CD4-positive, CD25-positive, alpha-beta regulatory T cell (primary cell): ENCODE measurements at places on chromosomes 16 and 17. TPM values are rescaled to one million over a fixed set of nuclear protein-coding genes. Genes with fewer than 3 reads are reported as not detected.
A peak's percentile ranks its signal among the peaks of the same experiment; 100 is the strongest.

Gene ODAD4
- not detected for total RNA-seq

DNA sequence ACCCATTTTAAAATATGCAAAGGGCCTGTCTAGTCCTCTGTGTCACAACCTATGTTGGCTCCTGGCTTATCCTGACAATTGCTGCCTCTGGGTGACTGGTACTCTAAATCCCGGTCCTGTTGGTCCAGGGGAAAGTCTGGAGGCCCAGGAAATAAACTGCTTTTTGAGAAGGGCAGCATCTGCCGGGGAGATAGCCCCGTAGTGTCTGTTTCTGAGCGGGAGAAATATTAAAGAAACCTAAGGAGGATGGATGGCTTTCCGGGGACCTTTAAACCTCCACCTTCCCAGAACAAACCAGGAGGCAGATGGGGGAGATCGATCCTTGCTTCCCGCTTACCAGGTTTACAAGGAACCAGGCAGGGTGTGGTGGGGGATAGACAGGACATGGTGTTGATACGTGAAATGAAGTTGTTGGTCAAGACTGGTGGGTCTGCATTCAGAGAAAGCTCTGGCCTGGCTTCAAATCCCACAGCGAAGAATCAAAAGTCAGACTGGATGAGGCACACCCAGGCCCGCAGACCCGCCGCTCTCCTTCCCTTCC is 3.8 kb downstream of the HOXB2 start:
- peaks cover 3% of the 10 kb centered on the region for H3K27me3 ChIP-seq
- H3K36me3 ChIP-seq, result no peaks in the 10 kb centered on the region
- peaks cover 34% of the 10 kb centered on the region for H3K4me1 ChIP-seq
- H3K27ac ChIP-seq, result peak overlapping the region; percentile 86

Gene HS3ST2
- not detected for total RNA-seq

Gene RNF43
- 3.3 TPM for total RNA-seq

- H3K4me3 ChIP-seq, result no peak overlapping the region
- no peak for DNase-seq
- H3K27ac ChIP-seq, result no peak overlapping the region
- H3K36me3 ChIP-seq, result no peaks in the 10 kb centered on the region
- H3K27me3 ChIP-seq, result no peaks in the 10 kb centered on the region
- H3K4me1 ChIP-seq, result no peaks in the 10 kb centered on the region
Measured at GRCh38 chr17:71304498-71305158, 816.2 kb upstream of the SOX9 start.

Gene TM4SF5
- total RNA-seq, result not detected

Gene ITGAX
- total RNA-seq, result 1.9 TPM

Gene PCGF2
- total RNA-seq, result 0.25 TPM

DNA sequence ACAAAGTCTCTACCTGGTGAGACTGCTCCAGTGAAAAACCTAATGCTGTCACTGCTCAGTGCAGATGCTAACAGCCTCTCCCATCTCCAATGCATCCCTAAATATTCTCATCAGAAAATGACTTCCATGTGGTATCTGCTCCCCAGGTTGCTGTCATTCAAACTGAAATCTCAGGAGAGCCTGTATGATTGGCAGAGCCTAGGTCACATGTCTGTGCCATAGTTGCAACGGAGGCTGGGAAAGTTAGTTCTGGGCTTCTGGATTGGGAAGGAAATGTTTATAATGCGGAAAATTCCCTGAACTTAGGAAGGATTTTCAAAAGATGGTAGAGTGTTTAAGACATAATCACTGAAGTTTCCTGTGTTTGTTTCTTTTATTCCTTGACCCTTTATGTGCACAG is 206.4 kb upstream of the ZKSCAN2 start:
- H3K4me3 ChIP-seq, result no peak overlapping the region
- no peak overlapping the region for H3K27ac ChIP-seq
- DNase-seq, result no peak
- no peaks in the 10 kb centered on the region for H3K27me3 ChIP-seq
- no peaks in the 10 kb centered on the region for H3K36me3 ChIP-seq
- no peaks in the 10 kb centered on the region for H3K4me1 ChIP-seq

GRCh38 chr17:27268394-27269085 is 25.4 kb upstream of the WSB1 start:
- H3K27me3 ChIP-seq, result peaks cover 4% of the 10 kb centered on the region
- no peak for DNase-seq
- no peak overlapping the region for H3K4me3 ChIP-seq
- no peaks in the 10 kb centered on the region for H3K36me3 ChIP-seq
- H3K27ac ChIP-seq, result no peak overlapping the region

DNA sequence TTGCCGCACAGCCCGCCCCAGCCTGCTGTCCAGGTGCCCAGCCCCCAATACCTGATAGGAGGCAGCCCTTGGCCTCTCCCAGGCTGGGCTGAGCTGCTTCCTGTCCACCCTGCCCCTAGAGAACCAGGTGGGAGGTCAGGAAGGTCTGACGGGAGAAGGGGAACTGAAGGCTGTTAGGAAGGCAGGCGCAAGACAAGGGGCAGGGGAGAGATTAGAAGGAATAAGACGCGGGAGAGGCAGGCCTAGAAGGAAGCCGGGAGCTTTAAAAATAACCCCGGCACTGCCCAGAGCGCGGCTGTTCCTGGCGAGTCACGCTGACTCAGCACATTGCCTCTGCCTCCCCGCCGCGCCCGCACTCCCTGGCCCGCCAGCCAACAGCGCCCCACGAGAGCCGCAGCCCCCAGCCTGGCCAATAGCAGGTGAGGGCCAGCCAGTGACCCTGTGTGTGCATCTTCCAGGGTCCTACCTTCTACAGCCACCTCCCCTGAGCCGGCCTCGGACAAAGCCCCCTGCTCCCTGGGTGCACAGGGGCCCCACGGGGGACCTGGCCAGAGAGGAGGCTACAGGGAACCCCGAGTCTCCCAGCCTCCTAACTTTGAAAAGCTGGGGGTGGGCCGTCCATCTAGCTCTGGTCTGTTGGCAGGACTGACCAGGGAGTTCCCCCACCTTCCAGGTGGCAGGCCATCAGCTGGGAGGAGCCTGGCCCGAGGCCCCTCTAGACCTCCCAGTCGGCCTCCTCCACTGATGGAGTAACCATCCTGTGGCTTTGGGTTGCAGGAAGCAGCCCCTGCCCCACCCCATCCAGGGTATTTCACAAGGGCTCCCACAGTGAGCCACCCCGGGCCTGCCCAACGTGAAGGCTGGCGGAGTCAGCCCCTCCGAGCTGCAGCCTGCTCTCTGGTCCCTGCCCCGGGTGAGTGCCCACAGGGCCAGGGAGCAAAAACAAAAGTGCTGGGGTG is 4.0 kb downstream of the MAFG start:
- no peak for DNase-seq
- H3K27me3 ChIP-seq, result no peaks in the 10 kb centered on the region
- H3K36me3 ChIP-seq, result no peaks in the 10 kb centered on the region
- H3K27ac ChIP-seq, result no peak overlapping the region

DNA sequence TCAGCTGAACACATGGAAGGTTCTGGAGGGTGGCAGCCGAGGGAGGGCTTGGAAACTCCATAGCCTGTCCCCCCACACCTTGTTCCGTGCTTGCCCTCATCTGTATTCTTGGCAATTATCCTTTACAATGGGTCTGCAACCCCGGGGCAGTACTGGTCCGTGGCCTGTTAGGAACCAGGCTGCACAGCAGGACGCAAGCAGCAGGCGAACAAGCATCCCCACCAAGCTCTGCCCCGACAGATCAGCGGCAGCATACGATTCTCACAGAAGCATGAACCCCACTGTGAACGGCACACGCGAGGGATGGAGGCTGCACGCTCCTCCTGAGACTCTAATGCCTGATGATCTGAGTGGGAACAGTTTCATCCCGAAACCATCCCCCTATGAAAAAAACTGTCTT is 6.2 kb downstream of the WDR45B start:
- H3K4me1 ChIP-seq, result peaks cover 22% of the 10 kb centered on the region
- H3K4me3 ChIP-seq, result no peak overlapping the region
- H3K36me3 ChIP-seq, result peaks cover 40% of the 10 kb centered on the region
- H3K27me3 ChIP-seq, result no peaks in the 10 kb centered on the region

Gene SHBG
- total RNA-seq, result not detected

DNA sequence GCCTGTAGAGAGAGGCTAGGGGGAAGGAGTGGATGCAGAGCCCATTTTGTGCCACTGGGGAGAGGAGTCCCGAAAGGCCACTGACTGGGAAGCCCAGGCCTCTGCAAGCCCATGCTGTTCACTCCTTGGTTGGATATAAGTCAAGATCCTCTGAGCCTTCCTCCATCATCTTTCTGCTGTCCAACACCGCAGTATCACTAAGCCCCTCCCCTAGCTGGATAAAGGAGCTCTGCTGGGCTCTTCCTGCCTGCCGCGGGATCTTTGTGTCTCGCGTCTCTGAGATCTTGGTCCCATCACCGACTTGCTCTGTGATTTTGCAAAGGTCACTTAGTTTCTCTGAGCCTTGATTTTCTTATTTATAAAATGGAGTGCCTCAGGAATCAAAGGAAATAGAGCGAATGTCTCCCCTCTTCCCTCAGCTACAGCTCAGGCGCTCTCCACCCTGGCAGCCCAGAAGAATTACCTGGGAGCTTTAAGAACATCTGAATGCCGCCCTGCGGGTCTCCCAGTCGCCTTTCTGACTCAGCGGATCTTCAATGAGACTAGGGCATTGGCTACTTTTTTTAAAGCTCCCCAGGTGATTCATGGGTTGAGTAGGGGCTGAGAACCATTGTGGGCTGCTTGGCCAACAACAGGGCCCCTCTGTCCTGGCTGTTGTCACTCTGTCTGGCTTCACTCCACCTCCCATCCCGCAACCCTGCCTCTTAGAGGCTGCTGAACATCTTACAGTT is 25.2 kb upstream of the TMEM220 start:
- H3K27me3 ChIP-seq, result no peaks in the 10 kb centered on the region
- no peak overlapping the region for H3K27ac ChIP-seq
- no peak overlapping the region for H3K4me3 ChIP-seq
- no peak for DNase-seq
- no peaks in the 10 kb centered on the region for H3K36me3 ChIP-seq
- no peaks in the 10 kb centered on the region for H3K4me1 ChIP-seq

Gene ZNF385C
- total RNA-seq, result not detected

- no peaks in the 10 kb centered on the region for H3K4me1 ChIP-seq
- no peaks in the 10 kb centered on the region for H3K27me3 ChIP-seq
- H3K36me3 ChIP-seq, result no peaks in the 10 kb centered on the region
Measured at GRCh38 chr17:63150994-63151464, 185.0 kb downstream of the TANC2 start.

DNA sequence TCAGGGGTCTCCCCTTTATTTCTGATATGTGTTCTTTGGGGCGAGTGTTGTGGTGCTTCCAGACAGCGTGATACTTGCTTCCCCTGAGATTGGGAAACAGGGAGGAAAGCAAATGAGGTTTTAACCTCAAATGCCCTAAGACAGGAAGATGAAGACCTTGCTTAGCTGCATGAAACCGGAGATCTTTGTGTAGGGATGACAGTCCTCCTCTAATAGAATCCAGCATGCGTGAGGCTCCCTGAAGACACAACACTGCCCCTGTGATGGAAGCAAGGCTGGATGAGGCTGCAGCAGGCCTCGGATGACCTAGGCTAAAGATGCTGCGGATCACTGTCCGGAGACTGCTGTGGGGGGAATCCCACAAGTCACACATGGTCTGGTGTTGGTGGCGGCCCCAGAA is 491.0 kb downstream of the CDH13 start:
- H3K27ac ChIP-seq, result no peak overlapping the region
- no peak for DNase-seq
- no peaks in the 10 kb centered on the region for H3K36me3 ChIP-seq
- H3K4me3 ChIP-seq, result no peak overlapping the region
- no peaks in the 10 kb centered on the region for H3K4me1 ChIP-seq

DNA sequence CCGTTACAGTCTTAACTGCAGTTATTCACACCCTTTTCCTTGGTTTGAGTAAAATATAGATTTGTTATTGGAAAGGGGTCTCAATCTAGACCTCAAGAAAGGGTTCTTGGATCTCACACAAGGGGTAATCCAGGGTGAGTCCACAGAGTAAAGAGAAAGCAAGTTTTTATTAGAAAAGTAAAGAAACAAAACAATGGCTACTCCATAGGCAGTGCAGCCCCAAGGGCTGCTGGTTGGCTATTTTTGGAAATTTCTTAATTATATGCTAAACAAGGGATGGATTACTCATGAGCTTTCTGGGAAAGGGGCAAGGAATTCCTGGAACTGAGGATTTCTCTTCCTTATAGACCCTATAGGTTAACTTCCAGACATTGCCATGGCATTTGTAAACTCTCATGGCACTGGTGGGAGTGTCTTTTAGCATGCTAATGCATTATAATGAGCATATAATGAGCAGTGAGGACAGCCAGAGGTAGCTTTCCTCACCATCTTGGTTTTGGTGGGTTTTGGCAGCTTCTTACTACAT is 24.5 kb upstream of the MILR1 start:
- no peak for DNase-seq
- peaks cover 3% of the 10 kb centered on the region for H3K27me3 ChIP-seq
- no peak overlapping the region for H3K4me3 ChIP-seq
- no peaks in the 10 kb centered on the region for H3K4me1 ChIP-seq

- no peak overlapping the region for H3K4me3 ChIP-seq
- no peak for DNase-seq
- H3K36me3 ChIP-seq, result peaks cover 52% of the 10 kb centered on the region
- H3K27ac ChIP-seq, result no peak overlapping the region
Measured at GRCh38 chr16:56370185-56370874, 55.0 kb downstream of the AMFR start.

Gene TAT
- not detected for total RNA-seq

- no peak overlapping the region for H3K27ac ChIP-seq
- peaks cover 3% of the 10 kb centered on the region for H3K27me3 ChIP-seq
- DNase-seq, result no peak
Measured at GRCh38 chr16:80369138-80369958, 171.4 kb upstream of the DYNLRB2 start.

- H3K27me3 ChIP-seq, result no peaks in the 10 kb centered on the region
- H3K27ac ChIP-seq, result no peak overlapping the region
- no peak overlapping the region for H3K4me3 ChIP-seq
Measured at GRCh38 chr17:13917634-13918033, 151.7 kb upstream of the COX10 start.

Gene FAM20A
- not detected for total RNA-seq

DNA sequence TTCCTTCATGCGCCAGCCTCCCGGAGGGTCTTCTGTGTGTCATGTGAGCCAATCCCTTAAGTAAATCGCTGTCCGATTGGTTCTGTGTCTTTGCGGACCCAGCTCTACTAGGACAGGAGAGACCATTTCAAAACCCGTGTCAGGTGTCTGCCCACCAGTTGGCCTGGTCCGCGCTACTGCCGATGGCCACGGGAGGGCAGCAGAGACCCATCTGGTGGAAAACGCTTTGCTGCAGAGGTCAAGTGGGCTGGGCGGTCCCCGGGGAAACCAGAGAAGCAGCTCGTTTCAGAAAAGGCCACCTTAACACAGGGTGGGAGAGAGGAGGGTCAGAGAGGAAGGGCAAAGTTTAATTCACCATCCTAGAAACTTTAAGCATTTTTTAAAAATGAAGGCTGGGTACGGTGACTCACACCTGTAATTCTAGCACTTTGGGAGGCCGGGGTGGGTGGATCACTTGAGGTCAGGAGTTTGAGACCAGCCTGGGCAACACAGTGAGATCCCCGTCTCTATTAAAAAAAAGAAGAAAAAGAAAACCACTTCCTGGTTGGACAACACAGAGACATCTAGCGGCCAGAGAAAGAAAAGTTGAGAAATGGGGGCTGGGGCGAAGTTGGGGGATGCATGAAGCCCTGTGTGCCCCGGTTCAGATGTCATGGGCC is 2.8 kb upstream of the CIBAR2 start:
- H3K4me1 ChIP-seq, result peaks cover 4% of the 10 kb centered on the region
- H3K27me3 ChIP-seq, result no peaks in the 10 kb centered on the region
- H3K36me3 ChIP-seq, result no peaks in the 10 kb centered on the region
- H3K4me3 ChIP-seq, result peak overlapping the region; percentile 67
- DNase-seq, result peak; percentile 70

- no peak overlapping the region for H3K27ac ChIP-seq
- H3K4me3 ChIP-seq, result no peak overlapping the region
- H3K36me3 ChIP-seq, result no peaks in the 10 kb centered on the region
- peaks cover 82% of the 10 kb centered on the region for H3K4me1 ChIP-seq
- no peak for DNase-seq
- no peaks in the 10 kb centered on the region for H3K27me3 ChIP-seq
Measured at GRCh38 chr17:78351449-78352006, 8.3 kb downstream of the SOCS3 start.

Gene CACNA1H
- total RNA-seq, result 4.2 TPM
